ENCODE measurements at places on chromosomes 7 and 10. TPM values are rescaled to one million over a fixed set of nuclear protein-coding genes. Genes with fewer than 3 reads are reported as not detected.

Gene TMEM273
- total RNA-seq: 46.3 TPM

Gene SPDYE8
- not detected for total RNA-seq

GRCh38 chr7:31744294-31744874 is 57.4 kb downstream of the PPP1R17 start:
- H3K4me1 ChIP-seq: no peaks in the 10 kb centered on the region
- H3K27ac ChIP-seq: no peak overlapping the region
- no peak overlapping the region for H3K4me3 ChIP-seq

- no peak overlapping the region for H3K27ac ChIP-seq
- H3K36me3 ChIP-seq: no peaks in the 10 kb centered on the region
- no peaks in the 10 kb centered on the region for H3K4me1 ChIP-seq
- H3K4me3 ChIP-seq: no peak overlapping the region
These were observed 41.3 kb downstream of the WNT2 start for GRCh38 chr7:117281562-117281961.

DNA sequence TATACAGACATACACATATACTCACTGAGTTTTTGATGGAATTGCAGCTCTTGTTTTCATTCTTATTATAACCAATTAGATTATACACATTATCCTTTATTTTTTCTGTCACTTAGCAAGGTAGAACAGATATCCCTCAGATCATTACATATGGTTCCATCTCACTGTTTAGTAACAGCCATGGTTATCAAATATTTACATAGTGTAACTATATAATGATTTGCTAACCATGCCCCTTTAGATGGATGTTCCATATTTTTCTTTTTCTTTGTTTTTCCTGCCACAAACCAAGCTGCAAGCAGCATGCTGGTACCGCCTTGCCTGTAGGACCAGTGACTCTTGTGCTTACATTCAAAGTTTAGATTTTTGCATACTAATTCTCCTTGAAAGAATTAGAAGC is 163.4 kb upstream of the NFE2L3 start:
- no peak overlapping the region for H3K27ac ChIP-seq
- no peaks in the 10 kb centered on the region for H3K27me3 ChIP-seq
- no peak for DNase-seq
- no peak overlapping the region for H3K4me3 ChIP-seq

DNA sequence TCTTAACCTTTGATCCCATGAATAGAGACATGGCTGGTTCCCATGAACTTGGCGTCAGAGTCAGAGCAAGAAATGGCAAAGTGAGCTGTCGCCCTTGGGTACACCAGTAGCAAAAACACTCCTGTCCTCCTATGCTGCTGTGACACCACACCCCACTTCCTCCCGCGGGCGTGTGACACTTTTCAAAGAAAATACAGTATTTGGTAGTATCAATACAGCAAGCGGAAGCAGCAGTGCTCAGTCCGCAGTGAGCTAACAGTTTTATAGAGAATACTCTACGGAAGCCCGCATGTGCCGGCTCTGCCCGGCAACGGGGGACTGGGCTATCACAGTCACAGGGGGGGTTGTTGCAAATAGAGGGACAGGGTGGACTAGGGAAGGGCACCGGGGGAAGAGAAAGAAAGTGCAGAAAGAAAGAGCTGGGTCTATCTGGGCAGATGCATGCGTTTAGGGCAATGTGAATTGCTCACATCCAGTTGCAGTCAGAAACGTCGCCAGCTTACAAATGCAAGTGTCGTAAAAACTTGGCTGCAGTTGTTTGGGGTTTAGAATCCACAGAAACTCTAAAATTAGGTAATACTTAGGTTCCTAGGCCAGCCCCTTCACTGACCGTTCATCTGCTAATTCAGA is 49.8 kb downstream of the PRKCQ start:
- DNase-seq: peak; percentile 88
- peaks cover 6% of the 10 kb centered on the region for H3K36me3 ChIP-seq
- peak overlapping the region; percentile 89 for H3K27ac ChIP-seq
- no peaks in the 10 kb centered on the region for H3K27me3 ChIP-seq

DNA sequence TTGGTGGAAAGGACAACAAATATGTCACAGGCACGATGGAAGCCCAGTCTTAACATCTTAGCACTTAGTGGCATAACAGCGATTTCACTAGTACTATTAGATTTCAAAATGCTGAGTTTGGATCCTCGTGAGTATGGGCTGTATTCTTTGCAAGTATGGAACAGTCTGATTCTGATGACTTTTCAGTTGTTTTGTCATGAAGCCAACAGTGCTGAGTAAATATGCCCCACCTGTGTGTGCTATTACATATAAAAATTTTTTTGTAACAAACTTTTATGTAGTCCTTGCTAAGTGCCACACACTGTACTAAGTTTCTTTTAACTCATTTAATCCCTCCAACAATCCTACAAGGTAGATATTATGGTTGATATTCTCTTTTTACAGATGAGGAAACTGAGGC is 30.8 kb downstream of the MTURN start:
- H3K27ac ChIP-seq: no peak overlapping the region
- H3K4me1 ChIP-seq: peaks cover 25% of the 10 kb centered on the region
- no peak overlapping the region for H3K4me3 ChIP-seq
- DNase-seq: no peak
- no peaks in the 10 kb centered on the region for H3K36me3 ChIP-seq
- H3K27me3 ChIP-seq: no peaks in the 10 kb centered on the region

- H3K27ac ChIP-seq: no peak overlapping the region
- no peak for DNase-seq
- H3K27me3 ChIP-seq: peaks cover 28% of the 10 kb centered on the region
- H3K4me1 ChIP-seq: peaks cover 18% of the 10 kb centered on the region
- H3K4me3 ChIP-seq: peak overlapping the region; percentile 16
These were observed 593 bp upstream of the ADRA2A start for GRCh38 chr10:111076191-111076681.

Data from natural killer cell (primary cell).